DMS79 (cell line): ENCODE measurements at places on chromosomes 7 and 10.

DNA sequence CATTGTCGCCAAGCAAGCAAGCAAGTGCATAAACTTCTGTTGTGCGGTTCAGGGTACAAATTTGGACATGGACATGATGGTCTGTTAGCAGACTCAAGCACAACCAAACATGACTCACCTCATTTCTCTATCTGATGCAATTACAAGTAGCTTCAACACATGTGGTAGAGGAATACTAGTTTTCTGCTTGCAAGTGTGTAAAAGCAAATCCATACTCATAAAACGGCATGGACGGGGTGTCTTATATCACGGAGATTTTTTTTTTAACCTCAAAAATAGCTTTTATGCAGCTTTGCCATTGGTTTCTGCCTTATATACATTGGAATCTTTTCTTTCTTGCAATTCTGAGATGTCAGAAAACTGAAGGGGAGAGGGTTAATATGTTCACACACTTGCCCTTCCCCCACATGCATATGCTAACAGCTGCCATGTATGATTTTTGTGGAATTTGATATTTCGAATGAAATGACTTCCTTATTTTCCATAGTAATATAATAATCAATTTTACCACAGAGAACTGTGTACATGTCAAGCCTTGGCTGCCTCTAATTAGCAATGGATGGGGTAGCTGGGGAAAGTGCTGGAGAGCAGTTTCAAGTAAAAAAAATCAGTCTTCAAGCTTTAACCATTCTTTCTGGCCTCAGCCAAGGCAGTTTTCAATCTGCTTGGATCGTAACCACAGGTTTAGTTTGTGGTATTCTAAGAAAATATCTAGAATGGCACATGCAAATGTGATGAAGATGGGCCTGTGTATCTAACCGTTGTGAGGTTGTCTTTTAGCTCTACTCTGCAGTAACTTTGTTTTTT lies 106.0 kb upstream of the PDCD4 start:
- no peak for DNase-seq

DNA sequence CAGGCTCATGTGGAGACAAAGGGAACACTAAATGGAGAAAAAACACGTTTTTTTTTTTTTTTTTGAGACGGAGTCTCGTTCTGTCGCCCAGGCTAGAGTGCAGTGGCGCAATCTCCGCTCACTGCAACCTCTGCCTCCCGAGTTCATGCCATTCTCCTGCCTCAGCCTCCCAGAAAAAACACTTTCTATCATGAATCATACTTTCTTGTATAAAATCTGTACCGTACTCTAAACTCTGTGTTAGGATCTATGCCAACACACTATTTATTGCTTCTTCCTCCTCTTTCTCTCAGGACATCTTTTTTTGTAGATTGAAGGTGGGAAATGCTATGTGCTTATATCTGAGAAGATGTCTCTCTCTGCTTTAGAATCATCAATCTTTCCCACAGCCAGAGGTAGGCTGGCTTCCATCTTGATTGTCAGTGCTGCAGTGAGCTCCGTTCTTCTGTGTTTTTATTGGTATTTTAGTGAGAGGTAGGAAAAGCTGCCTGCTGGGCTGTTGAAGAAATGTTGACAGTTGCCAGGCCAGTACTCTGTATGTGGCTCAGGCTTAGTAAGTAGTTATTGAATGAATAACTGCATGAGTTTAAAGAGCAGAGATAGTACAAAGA lies 101.1 kb downstream of the GPR85 start:
- no peak for DNase-seq

DNA sequence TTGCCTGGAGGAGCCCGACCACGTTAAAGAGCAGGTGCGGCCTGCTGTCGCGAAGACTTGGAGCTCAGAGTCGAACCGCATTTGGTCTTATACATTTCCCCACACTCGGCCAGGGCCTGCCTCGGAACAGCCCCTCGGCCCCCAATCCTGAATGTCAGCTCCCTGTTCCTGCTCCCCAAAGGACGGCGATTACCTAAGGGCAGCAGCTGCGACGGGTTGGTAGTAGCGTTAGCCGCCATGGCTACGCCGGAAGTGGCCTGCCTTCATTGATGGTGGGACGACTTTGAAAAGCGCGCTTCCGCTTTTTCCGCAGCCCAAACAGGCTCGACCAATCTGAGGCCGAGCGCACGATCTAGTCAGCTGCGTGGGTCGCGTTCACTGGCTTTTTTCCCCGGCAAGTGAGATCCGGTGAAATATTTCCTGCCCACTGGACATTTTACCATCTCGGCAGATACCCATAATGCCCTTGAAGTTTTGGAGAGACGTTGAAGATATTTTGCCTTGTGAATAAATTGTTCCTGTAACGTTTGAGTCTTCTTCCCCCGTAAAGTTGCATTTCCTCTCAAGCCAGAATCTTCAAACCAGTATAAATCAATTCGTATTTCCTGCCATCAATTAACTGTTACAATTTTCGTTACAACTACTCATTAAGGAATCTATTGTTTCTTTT lies at the start of gene LSM5:
Gene LSM5, minus strand, starts transcription at position 254 of the 670 bp plus-strand sequence. Its CDS starts 15 bp downstream, at position 239.
- DNase-seq, result peak; percentile 87

- DNase-seq, result no peak
Observed at GRCh38 chr10:10871352-10871751, 146.3 kb upstream of the CELF2 start.

DNA sequence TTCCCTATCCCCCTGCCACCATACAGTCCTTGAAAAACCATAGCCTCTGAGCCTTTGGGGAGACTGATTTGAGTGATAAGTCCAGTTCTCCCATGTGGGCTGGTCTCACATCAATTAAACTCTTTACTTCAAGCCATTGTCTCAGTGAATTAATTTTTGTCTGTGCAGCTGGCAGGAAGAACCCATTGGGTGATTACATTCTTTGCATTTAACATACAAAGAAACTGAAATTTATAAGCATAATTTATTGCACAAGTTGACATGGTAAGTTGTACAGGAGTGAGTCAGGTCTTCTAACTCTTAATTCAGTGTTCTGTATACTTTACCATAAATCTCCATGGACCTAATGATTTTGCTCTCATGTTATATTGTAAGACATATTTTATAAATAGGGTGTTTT lies 1613.0 kb upstream of the LRRTM3 start:
- DNase-seq, result no peak

DNA sequence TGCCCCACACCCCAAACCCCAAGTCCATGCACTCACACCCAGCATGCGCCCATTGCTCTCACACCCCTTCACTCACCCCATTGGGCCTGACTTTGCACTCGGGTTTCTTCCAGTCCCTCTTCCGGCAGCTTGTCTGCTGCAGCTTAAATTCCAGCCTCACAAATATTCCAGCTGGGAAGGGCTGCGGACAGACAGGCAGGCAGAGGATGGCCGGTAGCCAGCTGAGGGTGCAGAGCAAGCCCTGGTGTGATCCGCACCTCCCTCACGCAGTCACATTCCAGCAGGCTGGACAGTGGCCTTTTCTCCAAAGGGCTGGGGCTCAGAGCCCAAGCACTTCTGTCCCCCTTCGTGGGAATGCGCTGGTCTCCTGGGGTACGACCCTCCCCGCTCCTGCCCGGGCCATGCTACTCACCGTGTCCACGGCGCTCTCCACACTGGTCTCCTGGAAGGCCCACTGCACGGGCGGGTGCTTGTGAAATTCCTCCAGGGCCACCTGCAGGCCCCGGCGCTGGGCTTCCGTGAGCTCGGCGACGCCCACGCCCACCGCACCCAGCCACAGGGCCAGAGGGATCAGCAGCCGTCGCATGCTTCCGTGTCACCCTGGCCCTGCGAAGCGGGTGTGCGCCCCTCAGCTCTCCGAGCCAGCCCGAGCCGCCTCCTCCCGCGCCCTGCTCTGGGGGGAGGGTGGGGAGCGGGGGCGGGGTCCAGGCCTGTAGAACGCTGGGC lies 1.2 kb downstream of the RARRES2 start:
- no peak for DNase-seq

DNA sequence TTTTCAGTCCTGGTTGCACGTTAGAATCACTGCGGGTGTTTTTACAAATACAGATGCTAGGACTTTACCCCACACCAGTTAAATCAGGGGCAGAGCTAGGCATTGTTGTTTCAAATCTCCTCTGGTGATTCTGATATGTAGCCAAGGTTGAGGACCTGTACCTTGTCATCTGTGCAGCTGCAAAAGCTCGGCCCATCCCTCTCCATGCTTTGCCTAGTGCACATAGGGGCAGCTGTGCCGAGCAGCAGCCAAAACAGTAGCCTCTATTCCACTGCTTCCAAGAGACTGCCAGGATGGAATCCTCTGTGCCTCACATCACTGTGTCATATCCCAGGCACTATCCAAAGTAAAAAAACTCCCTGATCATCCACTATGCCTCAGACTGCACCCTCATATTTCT lies 181.3 kb downstream of the CDK14 start:
- no peak for DNase-seq

DNA sequence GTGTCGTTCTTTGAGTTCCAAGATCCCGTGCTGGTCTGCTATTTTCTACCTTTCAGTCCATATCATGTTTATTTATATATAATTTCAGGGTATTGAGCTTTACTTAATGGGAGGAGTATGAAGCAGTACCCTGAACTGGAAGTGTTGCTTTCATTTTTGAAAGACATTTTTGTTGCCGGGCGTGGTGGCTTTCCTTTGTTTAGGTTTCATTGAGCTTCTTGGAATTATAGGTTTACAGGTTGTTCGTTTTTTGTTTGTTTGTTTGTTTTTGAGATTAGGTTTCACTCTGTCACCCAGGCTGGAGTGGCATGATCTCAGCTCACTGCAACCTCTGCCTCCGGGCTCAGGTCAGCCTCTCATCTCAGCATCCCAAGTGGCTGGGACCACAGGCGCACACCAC lies 7.4 kb downstream of the ZNF487 start:
- DNase-seq, result no peak

DNA sequence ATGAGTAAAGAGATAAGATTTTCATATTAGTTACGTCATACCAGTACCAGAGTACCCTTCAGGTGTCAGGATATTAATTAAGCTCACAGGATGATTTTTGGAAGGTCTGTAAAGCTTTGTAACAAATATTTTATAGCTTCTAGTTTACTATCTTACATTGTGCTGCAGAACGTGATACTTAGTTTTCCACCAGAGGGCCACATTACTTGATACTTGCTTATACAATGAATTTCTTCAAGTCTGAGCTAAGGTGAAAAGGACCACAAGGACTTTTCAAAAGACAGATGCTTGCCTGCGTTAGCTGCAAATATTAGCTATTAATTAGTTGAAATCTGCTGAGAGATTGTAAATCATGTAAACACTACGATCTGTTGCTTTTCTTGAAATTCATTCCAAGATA lies 12.2 kb downstream of the FOXP2 start:
- DNase-seq, result no peak

GRCh38 chr7:74032624-74033371 lies 4.8 kb downstream of the ELN start:
- no peak for DNase-seq

DNA sequence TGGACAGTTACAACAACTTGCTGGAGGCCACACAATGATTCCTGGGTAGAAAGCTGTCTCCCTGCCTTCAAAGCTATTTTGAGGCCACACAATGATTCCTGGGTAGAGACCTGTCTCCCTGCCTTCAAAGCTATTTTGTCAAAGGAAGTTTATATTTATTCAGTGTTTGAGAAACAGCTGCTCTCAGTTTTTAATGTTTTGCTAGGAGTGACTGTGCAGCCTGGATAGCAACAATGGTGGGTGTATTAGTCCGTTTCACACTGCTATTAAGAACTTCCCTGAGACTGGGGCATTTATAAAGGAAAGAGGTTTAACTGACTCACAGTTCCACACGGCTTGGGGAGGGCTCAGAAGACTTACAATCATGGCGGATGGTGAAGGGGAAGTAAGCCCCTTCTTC lies 3.9 kb upstream of the SGPL1 start:
- DNase-seq, result no peak

- no peak for DNase-seq
Observed at GRCh38 chr10:43196131-43196980, 58.1 kb downstream of the CSGALNACT2 start.

DNA sequence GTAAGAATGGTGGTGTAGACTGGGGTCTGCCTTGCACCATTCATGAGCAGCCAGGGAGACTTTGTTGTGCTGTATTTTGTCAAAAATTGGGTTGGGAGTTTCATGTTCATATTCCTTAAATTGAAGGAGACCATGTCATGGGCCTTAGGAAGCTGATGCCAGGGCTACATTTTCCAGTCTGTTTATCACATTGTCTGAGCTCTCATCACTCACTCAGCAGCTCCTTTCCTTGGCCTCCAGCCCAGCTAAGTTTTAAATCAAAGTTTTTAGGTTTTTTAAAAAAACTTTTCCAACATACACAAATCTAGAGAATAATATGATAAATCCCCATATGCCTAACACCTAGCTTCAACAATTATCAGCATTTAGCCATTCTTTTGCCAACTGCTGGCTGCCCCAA lies 12.6 kb upstream of the FAM13C start:
- no peak for DNase-seq

DNA sequence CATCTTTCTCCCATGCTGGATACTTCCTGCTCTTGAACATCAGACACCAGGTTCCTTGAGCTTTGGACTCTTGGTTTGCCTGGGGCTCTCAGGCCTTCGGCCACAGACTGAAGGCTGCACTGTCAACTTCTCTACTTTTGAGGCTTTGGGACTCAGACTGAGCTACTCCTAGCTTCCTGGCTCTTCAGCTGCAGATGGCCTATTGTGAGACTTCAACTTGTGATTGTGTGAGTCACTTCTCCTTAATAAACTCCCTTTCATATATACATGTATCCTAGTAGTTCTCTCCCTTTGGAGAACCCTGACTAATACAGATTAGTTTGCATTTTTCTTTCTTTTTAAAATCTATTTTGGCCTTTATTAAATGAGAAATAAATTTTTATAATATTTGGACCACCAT lies 276.2 kb upstream of the SEMA3C start:
- DNase-seq, result no peak

GRCh38 chr7:99061001-99061776 lies 82.7 kb downstream of the SMURF1 start:
- DNase-seq, result no peak

DNA sequence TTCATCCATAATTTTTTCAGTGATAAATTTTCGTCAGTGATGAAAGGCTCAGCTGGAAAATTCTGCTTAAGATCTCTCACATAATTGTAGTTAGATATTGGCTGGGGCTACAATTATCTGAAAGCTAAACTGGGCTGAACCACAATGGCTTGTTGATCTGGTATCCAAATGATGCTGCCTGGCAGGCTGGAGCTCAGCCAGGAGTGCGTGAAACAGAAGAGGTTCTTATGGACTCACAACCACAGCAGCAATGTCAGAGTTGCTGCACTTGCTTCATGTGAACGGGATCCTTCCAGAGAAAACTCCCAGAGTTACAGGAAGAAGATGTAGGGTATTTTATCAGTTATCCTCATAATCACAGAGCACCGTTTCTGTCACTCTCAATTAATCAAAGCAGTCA lies 533.2 kb upstream of the POM121L12 start:
- peak; percentile 11 for DNase-seq

DNA sequence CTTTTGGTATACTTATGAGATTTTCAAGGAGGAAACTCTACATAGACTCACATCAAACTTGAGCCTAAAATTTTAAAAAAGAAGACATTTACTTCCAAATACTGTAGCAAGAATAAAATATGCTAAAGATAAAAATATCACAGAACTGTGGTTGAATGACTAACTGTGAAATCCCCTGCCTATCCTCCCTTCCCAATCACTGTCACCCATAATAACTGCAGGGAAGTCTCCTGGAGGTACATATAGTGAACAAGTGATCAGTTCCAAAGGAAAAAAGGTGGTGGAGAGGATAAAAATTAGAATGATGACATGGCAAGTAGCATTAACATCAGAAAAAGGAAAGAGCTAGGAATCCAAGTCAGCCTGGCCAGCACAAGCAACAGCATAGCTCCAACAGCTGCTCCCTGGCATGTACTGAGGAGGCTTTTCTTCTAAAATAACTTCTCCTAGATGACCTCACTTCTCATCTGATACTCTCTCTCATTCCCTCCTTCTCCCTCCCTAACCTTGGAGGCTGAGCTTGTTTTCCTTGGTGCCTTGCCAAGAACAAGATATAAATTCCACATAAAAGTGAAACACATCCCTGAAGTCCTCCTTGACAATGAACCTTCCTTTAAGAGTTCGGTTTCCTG lies 124.0 kb downstream of the IQUB start:
- DNase-seq, result no peak
